Epithelial cell of prostate (primary cell): ENCODE measurements at places on chromosomes 11 and 22.

DNA sequence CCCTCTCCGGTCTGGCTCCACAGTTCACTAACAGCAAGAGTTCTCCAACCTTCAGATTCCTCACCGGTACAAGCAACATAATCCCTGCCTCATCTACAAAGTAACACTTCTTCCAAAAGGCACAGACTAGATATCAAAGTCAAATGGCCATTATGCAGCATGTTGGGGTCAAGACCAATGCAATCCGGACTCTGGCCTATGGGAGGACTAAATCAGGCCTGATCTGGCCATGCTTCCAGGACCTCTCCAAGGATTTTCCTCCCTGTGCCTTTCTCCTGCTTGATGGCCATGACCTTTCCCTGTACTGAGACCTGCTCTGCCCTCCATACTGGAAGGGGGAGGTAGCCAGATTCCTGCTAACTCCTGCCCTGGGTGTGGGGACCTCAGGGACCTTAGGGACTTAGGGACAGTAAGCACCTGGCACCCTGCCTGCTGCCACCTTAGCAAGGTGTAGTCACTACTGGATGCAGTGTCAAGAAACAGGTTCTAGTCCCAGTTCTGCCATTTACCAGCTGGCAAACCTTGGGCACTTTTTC, 6.7 kb downstream of the TBC1D10A start:
- no peak for DNase-seq

GRCh38 chr11:74694136-74694930, 36.9 kb downstream of the CHRDL2 start:
- DNase-seq, result peak; percentile 24

GRCh38 chr11:73399636-73400035, 23.4 kb downstream of the RELT start:
- DNase-seq, result no peak

- no peak for DNase-seq
Measured at GRCh38 chr11:3796801-3797328, 489 bp downstream of the NUP98 start.

DNA sequence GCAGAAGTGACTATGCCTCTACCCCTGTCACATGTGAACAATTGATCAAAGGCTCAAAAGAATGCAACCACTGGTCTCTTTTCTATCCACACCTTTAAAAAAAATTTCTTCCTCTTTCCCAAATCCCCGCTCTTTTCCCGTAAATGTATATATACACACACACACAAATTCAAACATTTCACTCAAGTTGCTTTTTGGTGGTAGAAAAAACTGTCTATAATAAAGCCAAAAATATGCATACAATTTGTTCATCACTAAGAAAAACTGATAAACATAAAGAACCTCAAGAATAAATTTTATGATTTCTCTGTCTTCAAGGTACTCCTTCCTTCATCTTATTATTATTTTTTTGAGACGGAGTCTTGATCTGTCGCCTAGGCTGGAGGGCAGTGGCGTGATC, 5.6 kb downstream of the SMC1B start:
- DNase-seq, result no peak

DNA sequence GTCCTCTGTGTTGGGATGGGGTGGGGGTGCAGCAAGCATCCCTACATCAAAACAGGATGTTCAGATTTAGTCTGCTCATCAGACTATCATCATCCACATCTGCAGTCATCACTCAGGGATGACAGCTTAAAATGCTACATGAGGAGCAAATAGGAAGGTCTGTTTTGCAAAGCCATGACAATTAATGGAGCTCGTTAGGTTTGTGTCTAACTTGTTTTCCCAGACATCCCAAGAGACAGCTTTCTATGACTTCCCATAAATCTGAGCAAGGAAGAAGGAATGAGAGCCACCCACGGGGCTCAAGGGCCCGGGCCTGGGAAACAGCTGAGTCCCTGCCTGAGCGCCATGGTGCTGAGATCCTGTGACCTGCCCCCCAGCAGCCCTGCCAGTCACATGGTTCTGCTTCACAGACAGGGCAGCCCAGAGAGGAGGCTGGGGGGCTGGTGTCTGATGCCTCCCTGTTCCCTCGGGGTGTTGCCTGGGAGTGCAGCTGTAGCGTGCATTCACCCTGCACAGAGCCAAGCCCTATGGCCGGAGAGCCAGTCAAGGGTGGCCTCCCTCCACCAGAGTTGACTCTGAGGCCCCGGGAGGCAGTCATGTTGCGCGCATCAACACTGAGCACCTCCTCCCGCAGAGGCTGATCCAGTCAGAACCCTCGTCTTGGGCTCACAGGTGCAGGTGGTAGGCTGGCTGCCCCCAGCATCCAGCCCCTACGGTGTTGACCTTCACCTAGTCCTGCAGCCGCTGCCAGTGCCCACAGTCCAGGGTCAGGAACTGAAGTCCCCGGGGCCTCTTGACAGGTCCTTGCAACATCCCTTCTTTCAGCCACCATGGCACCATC, 12.1 kb downstream of the DERL3 start:
- DNase-seq, result no peak

DNA sequence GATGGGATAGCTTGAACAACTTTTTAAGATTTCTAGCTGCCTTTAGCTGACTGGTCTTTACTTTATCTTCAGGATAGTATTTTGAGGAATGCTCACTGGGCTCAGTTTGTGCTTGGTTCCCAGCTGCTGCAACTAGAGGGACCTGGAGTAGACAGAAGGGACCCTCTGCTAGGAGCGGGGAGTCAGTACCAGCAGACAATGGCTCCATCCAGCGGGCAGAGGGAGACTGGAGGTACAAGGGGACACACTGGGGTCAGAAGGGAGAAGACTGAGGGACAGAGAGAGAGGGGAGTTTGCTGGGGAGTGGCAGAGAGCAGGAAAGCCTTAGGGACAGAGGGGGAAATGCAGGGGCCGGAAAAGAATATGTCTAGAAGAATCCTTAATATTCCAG, 22.0 kb upstream of the ACER3 start:
- no peak for DNase-seq

DNA sequence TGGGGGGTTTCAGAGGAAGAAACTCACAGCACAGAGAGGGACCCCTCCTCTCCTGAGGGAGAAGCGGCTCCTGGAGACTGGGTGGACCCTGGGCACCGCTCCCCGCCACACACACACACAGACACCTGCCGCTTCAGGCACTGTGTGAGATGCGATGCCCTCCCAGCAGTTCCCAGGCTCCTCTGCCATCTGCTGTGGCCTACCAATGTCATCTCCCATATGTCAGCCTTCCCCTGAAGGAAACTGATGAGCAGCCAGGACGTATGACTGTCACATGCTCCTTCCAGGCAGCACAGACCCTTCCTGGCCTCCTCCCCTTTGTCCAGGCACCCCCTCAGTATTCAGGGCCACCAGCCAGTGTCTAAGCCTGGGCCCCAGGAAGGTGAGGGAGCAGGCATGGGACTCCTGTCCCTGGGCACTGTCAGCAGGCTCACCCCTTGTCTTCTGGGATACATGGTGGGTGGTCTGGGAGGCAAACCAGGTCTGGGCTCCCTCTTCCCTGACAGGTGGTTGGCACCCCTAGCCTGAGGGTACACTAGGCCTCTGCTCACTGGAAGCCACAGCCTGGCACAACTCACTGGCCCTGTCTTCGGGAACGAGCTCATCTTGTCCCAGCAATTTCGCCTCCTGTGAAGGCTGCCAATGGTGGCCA, 11.8 kb upstream of the BCR start:
- DNase-seq, result no peak

- no peak for DNase-seq
Measured at GRCh38 chr11:128305588-128305987, 281.8 kb downstream of the ETS1 start.

DNA sequence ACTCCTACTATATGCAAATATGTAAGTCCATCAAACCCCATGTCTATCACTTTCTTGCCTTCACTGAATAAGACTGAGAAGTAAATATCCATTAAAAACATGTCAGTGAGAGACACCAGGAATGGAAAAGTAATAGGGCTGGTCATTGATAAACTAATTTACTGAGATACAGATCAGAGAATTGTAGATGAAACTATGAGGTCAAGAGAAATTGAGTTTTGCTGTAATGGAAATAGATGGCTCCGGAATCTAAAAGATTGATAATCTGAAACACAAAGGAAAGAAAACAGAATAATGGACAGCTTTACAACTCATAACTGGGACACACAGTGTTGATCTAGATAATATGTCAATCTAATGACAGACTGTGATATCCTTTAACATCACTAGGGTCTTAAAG, 1018.3 kb upstream of the RAG2 start:
- DNase-seq, result no peak

GRCh38 chr22:30685178-30685577, 9.5 kb upstream of the OSBP2 start:
- no peak for DNase-seq

GRCh38 chr11:90775567-90776165, 552.8 kb upstream of the CHORDC1 start:
- DNase-seq, result no peak

DNA sequence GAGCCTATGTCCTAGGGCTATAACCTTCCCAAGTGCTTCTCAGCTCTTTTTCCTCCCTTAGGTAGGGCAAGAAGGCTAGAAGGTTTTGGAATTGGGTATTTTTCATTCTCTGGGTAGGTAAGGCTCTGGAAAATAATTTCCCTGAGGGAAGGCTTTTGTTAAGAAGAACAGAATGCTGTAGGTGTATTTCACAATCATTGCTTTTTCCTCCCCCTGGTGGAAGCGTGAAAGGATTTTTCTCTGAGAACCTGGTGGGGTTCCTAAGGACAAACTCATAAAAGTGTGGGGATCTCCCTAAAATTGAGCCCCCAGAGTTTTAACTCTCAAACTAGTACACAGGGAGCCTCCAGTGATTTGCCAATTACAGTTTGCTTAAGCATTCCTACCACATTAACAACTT, 41.1 kb upstream of the NARS2 start:
- DNase-seq, result no peak

GRCh38 chr11:101470881-101471520, 112.8 kb downstream of the TRPC6 start:
- DNase-seq, result no peak
